DMS53 (cell line): ENCODE measurements at places on chromosomes 13 and 19.
A peak's percentile ranks its signal among the peaks of the same experiment; 100 is the strongest.

DNA sequence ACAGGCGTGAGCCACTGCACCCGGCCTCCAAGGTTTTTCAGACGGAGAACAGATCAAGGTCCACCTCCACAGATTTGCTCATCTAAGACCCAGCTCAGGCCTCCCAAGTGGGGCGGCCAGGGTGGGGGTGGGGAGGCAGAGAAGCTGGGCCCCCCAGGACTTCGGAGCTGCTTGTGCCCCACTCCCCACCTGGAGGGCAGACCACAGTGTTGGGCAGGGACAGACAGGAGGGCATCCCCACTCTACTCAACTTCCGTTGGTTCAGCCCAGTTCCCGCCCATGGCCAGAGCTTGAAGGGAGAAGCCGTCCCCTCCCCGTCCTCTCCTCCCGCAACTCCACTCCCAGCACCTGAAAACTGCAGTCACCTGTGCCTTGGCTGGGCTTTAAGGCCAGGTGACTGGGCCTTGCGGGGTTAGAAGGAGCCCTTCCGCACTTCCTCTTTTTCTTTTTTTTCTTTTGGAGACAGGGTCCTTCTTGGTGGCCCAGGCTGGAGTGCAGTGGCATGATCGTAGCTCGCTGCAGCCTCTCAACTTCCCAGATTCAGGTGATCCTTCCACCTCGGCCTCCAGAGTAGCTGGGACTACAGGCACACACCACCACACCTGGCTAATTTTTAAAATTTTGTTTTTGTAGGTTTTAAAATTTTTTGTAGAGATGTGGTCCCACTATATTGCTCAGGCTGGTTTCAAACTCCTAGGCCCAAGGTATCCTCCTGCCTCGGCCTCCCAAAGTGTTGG is 734 bp upstream of the LRRC8E start:
- DNase-seq = no peak

GRCh38 chr19:56141417-56141993 is 418 bp downstream of the ZNF444 start:
- DNase-seq = peak; percentile 67

DNA sequence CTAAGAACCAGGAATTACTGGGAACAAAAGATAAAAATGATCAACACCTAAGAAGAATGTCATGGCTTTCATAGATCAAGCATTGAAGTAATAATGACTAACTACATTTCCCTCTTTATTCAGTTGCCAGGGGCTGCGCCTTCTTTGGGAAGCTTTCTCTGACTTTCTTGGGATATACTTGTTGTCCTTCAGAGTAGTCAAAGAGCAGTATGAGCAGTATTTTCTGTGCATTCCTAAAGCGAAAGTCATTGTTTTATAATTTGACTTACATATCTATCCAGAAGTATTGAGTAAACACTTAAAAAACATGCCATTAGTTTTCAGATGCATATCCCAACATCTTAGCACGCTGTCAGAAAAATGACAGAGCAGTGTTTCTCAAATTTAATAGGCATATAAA is 2412.4 kb downstream of the PCDH9 start:
- no peak for DNase-seq

DNA sequence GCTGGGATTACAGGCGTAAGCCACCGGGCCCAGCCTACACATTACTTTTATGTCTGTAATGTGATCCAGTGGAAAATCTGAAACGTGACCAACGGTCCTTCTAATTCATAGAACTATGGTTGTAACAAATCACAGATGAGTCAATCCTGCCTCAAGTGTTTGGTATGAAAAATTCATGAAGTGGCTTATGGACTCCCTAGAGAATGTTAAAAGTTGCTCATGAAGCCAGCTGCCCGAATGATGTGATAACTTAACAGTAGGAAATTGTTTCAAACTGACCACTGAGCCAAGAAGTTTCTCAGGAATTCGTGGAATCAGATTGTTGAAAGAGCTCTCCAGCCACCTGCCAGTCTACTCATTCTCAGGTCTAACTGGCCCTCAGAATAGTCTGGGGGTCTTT is 59.4 kb upstream of the FARP1 start:
- no peak for DNase-seq

- no peak for DNase-seq
Measured at GRCh38 chr13:55000844-55001243, 1972.2 kb downstream of the OLFM4 start.

- no peak for DNase-seq
Measured at GRCh38 chr19:16076958-16077611, 790 bp downstream of the TPM4 start.

DNA sequence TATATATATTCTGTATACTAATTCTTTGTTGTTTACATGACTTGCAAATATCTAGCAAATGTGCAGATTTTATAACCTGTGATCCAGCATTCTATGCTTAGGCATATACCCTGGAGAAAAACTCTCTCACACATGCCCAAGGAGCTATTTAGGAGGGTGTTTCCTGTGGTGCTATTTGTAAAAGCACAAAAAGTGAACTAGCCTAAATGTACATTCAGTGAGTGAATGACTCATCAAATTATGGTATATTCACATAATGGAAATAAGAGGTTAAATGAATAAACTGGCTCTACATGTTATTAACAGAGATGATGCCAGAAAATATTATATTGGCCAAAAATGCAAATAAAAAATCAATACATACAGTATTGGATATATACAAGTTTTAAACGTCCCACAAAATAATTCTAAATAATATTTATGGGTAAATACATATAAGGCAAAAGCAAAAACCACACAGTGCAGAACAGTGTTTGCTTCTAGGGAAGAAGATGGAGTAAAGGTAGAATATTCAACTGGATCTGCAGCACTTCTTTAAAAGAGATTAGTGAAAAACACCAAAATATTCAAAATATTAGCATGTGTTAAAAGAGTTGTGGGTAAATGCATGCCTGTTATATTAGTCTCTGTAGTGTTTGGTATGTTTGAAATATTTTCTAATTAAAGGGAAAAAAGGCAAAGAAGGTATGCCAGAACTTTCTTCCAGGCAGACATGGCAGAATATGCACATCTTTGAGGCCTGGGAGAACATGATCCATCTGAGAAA is 344.7 kb downstream of the KLF5 start:
- DNase-seq = no peak

GRCh38 chr19:50897191-50897607 is 14.0 kb downstream of the KLK4 start:
- DNase-seq = peak; percentile 48

DNA sequence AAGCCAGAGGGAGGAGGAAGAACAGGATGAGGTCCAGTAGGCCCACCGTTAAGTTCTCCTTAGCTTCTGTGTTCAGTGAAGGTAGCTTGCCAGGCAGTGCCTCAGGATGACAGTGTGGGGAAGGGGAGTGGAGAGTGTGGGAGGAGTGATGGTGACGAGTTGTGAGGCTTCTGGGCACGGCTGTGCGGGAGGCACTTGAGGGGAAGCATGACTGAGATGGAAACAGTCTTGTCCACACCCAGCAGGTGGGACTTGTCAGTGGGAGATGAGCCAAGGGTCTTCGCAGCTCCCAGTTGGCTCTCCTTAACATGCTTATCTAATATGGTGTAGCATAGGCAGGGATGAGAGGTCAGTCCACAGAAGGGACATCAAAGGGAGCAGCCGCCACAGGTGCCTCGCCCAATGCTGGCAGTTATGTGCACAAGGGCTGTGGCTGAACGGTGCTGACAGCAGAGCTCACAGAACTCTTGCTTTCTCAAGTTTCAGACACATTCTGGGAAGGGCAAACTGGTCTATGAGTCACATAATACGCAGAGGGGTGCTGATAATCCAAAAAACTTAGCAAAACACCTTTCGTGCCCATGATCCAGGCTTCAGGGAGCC is 47.5 kb downstream of the OXGR1 start:
- DNase-seq = no peak

DNA sequence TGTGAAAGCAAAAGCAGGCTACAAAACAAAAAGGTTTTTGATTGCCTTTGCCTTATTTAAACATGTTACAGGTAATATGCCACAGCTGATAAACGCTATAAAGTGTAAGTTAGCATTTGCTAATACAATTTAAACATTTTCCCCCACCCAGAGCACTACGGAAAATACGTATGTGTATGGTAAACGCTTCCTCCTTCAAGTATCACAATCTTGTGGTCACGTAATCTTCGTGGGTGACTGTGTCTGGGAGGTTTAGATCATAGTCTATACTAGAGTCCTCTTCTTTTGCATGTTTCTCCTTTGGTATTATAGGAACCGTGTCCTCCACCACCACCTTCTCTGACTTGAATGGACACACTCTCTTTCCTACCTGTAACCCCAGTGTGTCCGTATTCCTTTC is 38.1 kb upstream of the POSTN start:
- DNase-seq = no peak

GRCh38 chr13:41506312-41506711 is 49.0 kb downstream of the RGCC start:
- DNase-seq = no peak

DNA sequence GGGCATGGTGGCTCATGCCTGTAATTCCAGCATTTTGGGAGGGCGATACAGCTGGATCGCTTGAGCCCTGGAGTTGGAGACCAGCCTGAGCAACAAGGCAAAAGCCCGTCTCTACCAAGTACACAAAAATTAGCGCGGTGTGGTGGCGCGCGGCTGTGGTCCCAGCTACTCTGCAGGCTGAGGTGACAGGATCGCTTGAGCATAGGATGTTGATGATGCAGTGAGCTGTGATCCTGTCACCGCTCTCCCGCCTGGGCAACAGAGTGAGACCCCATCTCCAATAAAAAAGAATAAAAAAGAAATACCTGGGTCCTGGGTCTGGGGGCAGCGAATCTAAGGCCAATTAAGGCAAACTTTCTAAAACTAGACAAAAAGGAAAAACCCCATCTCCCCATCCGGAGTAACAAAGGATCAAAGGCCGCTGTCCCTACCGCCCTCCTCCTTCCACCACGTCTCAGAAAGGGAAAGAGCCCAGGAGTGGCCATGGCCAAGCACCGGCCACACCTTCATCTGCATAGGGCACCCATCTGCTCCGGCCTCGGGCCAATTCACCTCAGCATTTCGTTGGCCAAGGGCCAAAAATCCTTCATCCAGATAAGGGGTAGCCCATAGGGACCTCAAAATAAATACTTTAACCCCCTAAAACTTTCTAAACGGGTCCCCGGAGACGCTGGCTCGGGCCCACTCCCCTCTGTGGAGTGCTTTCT is 851 bp downstream of the ZNF320 start:
- peak; percentile 71 for DNase-seq

DNA sequence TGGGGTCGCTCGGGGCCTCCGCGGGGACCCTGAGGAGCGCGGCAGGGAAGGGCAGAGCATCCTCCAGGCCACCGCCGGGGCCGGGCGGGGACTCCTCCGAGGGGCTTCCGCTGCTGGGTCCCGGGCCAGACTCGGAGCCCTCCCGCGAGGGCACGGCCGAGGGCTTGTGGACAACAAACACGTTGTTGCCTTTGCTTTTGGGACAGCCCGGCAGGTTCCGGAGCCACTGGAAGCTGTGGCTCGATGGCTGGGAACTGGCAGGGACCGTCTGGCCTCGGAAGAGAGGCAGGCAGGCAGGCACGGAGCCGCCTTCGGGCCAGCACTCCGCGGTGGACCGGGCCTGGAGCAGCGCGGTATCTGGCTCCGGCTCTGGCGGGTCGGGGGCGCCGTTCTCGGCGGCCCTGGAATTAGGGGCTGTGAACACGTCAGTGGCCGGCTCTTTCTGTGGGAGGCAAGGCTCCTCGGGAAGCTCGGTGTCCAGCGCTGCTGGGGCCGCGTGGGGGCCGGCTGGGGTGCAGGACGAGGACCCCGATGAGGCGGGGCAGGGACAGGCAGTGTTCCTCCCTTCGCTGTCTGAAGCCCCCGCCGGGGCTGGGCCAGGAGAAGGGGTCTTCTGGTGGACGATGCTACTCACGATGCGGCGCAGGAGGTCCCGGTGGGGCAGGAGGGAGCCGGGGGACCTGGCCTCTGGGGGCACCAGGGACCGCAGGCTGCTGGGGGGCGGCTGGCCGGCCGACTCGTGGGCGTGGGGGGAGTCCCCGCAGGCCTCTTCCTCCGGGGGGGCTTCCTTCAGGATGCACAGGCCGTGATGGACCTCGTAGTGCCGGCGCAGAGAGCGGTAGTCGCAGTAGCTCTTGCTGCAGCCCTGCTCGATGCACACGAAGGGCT is 27.6 kb downstream of the ZNF541 start:
- no peak for DNase-seq

DNA sequence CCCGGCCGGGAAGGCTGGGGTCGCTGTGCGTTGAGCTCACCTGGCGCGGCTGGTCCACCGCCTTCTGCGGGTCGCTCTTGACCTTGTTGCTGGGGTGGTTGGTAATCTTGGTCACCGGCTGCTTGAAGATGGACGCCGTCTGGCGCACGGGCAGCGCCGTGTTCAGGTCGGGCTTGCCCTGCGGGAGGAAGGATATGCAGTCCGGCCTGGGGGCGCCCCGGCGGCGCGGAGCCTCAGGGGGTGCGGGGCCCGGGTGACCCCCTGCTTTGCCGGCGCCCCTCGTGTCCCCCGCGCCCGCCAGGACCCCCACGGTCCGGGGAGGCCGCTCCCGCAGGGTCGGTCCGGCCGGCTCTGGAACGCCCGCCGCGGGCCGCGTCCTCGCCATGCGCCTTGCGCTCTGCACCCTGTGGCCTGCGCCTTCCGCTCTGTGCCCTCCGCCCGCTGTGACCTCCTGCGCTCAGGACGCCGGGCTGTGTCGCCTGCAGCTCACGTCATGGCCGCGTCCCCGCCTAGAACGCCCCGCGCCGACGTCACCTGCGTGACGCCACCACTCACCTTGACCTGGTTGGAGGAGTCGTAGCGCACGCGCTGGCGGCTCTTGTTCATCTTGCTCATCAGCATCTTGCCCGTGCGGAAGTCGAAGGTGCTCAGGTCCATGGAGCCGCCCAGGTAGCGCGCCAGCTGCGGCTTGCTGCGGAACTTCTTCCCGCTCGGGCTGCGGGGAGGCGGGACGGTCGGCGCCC is 8.0 kb downstream of the MBD3 start:
- DNase-seq = no peak

GRCh38 chr13:50283017-50283416 is 267.8 kb downstream of the KCNRG start:
- no peak for DNase-seq

GRCh38 chr19:51970718-51971117 is 15.9 kb downstream of the ZNF350 start:
- DNase-seq = no peak

DNA sequence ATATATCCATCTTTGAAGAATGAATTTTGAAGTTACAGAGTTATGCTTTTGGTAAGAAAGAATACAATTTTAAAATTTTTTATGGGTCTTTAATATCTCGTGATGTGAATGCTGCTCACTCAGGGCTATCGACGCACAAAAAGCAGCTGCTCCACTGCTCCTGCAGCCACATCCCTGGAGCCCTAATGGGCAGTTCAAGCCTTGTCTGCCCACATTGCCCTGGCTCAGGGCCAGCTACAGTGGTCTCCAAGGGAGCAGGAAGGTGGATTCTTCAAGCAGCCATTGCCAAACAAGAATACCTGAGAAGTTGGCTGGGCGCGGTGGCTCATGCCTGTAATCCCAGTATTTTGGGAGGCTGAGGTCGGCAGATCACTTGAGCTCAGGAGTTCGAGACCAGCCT is 85.8 kb downstream of the IPO5 start:
- DNase-seq = no peak
